Large intestine (tissue), 12 donors: ENCODE measurements at places on chromosomes 5 and 9. TPM values are rescaled to one million over a fixed set of nuclear protein-coding genes. Genes with fewer than 3 reads are reported as not detected.

DNA sequence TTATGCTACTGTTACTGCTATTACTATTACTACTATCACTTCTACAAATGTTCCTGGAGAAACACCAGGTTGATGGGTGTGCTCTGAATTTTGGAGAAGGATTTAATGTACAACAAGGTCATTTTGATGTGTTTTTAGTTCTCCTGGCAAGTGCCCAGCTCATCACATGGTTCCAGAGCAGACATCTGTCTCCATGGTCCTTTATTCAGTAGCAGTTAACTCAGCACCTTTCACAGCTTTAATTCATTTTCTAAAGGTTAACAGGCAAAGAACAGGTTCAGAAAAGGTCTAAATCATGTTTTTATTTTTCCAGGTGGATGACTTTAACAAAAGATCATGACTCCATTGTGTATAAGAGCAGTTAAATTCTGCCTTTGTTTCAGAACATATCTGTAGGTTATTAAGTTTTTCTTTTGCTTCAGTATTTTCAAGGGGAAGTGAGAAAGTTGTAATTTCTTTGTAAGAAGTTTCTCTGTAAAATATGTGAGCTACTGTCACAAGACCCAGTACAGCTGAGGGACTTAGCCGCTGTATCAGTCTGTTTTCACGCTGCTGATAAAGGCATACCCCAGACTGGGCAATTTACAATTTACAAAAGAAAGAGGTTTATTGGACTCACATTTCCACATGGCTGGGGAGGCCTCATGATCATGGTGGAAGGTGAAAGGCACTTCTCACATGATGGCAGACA, 41.9 kb downstream of the MTRR start:
- H3K4me3 ChIP-seq = no peak overlapping the region
- no peaks in the 10 kb centered on the region for H3K27me3 ChIP-seq
- peaks cover 7% of the 10 kb centered on the region for H3K36me3 ChIP-seq
- H3K4me1 ChIP-seq = no peaks in the 10 kb centered on the region
- H3K27ac ChIP-seq = no peak overlapping the region

DNA sequence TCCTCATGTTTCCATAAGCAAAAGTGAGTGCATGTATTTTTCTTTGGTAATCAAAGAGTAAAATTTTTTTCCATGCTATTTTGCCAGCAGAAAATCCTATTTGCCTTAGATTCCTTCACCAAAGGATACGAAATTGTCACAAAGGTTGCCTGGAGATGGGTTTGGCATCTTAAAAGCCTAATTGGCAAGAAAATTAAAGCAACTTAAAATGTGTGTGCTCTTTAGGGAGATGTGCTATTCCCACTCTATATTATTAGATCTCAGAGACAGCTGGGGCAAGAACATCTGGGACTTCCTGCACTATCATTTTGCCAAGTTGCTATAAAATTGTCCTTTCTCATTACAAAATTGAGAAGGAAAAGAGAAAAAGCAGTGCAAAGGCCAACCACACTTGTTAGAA, 146.1 kb downstream of the PLCXD3 start:
- H3K4me3 ChIP-seq = no peak overlapping the region
- H3K36me3 ChIP-seq = no peaks in the 10 kb centered on the region
- H3K27me3 ChIP-seq = no peaks in the 10 kb centered on the region
- no peak for DNase-seq
- H3K27ac ChIP-seq = no peak overlapping the region

DNA sequence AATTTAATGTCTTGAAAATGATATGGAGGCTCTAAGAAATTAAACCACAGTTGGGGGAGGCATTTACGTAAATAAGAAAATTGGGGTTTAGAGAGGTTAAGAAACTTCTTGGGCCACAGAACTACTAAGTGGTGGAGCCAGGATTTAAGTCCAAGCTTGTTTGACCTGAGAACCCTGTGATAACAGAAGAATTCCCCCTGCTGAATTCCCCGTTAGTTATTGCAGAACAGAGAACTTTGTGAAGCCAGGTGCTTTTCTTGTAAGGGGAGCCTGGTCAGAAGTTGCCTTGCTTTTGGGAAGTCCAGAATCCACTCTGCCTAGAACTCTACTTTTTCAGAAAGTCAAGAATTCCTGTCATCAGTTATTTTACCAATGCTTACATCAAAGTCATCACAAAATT, 309.3 kb upstream of the SEMA6A start:
- H3K27me3 ChIP-seq = no peaks in the 10 kb centered on the region
- no peak for DNase-seq
- H3K27ac ChIP-seq = no peak overlapping the region
- H3K36me3 ChIP-seq = no peaks in the 10 kb centered on the region
- no peak overlapping the region for H3K4me3 ChIP-seq
- no peaks in the 10 kb centered on the region for H3K4me1 ChIP-seq

DNA sequence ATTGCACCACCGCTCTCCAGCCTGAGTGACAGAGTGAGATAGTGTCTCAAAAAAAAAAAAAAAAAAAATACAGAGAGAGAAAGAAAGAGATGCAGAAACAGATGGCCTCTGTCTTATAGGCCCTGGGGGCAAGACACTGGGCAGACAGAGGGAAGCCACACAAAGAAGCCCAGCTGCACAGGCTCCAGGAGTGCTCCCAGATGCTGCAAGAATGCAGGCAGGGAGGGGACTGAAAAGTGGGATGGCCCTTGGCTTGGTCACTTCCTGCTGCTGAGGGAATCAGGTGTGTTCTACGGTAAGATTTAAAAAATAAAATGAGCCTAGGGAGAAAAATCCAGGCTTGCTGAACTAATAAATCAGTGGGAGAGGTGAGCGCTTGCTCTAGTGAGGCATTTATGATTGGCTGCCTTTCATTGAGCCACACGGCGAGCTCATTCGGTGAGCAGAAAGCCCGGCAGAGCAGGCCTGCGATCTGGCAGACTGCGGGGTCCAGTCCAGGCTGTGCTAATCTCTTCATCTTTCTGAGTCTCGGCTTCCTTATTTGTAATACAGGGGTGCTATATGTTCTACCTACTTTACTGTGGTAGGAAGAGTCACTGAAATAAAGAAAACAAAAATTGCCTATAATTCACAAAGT, 80.6 kb downstream of the RAD23B start:
- no peak overlapping the region for H3K27ac ChIP-seq
- no peaks in the 10 kb centered on the region for H3K36me3 ChIP-seq
- no peak for DNase-seq
- H3K4me1 ChIP-seq = peaks cover 7% of the 10 kb centered on the region
- H3K4me3 ChIP-seq = no peak overlapping the region

DNA sequence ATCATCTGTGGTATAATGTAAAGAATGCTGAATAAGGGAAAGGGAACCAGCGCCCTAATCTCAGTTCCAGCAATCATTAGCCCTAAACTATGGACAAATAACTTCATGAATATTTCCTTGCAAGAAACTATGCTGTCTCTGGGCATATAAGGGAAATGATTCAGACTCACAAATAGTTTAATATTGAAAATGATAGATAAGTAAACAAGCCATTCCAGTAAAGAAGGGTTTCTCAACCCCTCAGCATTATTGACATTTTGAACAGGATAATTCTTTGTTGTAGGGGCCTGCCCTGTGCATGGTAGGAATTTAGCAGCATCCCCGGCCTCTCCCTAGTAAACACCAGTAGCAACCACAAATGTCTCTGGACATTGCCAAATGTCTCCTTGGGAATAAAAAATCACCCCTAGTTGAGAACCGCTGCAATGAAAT, 23.8 kb downstream of the C5 start:
- no peak for DNase-seq
- no peak overlapping the region for H3K27ac ChIP-seq
- peaks cover 4% of the 10 kb centered on the region for H3K4me1 ChIP-seq
- H3K4me3 ChIP-seq = no peak overlapping the region
- no peaks in the 10 kb centered on the region for H3K27me3 ChIP-seq
- peaks cover 13% of the 10 kb centered on the region for H3K36me3 ChIP-seq

DNA sequence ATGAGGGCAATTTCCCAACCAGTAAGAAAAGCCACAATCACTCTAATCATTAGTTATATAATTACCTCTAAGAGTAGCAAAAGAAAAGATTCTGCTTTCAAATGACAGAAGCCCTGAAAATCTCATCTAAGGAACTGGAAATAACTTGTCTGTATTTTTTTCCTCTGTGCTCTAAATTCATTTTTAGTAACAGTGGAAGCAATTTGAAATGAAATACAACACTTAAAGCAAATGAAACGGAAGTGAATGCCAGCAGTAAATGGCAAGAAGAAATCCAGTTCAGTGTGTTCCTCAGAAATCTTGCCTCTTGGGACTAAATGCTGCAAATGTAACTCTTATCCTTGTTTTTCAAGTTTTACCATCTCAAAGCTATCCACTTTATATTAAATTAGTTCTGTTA, 294.9 kb downstream of the TAF11L14 start:
- no peaks in the 10 kb centered on the region for H3K36me3 ChIP-seq
- H3K27ac ChIP-seq = no peak overlapping the region
- no peak overlapping the region for H3K4me3 ChIP-seq
- DNase-seq = no peak
- H3K4me1 ChIP-seq = no peaks in the 10 kb centered on the region

DNA sequence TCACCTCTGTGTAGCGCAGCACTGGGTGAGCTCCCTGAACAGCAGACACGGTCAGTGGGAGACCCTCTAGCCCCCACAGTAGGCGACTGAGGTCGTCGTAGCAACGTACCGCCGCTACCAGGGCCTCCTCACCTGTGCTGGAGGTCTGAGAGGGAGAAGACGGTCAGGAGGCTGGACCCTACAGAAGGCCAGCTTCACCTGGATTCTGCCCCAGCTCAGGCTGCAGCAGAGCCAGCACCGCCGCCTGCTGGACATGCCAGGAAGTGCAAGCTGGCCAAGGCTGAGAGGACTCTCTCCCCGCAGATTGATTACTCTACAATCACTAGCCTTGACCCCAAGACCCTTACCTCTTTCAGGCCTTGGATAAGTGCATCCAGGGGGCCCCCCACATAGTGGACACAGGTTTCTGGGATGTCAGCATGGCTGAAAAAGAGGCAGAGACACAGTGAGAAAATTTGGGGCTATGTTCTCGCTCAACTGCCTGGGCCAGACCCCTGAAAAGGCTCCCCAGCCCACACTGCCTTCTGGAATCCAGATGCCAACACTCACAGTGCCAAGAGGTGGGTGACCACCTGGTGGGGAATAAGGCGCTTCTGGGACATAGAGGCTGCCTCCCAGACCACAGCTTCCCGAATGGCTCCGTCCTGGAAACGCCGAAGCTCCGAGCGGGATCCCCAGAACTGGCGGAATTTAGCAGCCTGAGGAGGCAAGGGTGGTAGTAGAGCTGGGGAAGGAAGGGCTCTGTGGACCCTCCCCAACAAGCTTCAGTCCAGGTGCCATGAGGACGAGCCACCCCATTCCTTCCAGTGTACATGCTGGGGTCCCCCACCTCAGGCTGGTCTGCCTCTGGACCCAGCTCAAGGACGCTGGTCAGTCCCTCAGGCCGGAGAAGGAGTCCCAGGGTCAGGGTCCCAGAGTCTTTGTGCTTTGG, 6.9 kb downstream of the NOL6 start:
- H3K4me3 ChIP-seq = no peak overlapping the region
- no peak overlapping the region for H3K27ac ChIP-seq
- no peak for DNase-seq
- peaks cover 97% of the 10 kb centered on the region for H3K36me3 ChIP-seq
- H3K27me3 ChIP-seq = no peaks in the 10 kb centered on the region
- H3K4me1 ChIP-seq = no peaks in the 10 kb centered on the region

- H3K27me3 ChIP-seq = no peaks in the 10 kb centered on the region
- H3K27ac ChIP-seq = peak overlapping the region; percentile 95
- peak; percentile 75 for DNase-seq
- H3K36me3 ChIP-seq = peaks cover 4% of the 10 kb centered on the region
- peak overlapping the region; percentile 83 for H3K4me3 ChIP-seq
Observed at GRCh38 chr9:126805554-126806262, 868 bp downstream of the ZBTB43 start.

- no peaks in the 10 kb centered on the region for H3K4me1 ChIP-seq
- H3K4me3 ChIP-seq = no peak overlapping the region
- H3K27me3 ChIP-seq = peaks cover 3% of the 10 kb centered on the region
- DNase-seq = no peak
- no peaks in the 10 kb centered on the region for H3K36me3 ChIP-seq
- H3K27ac ChIP-seq = no peak overlapping the region
Observed at GRCh38 chr9:34793428-34793827, 83.5 kb upstream of the CCL21 start.

GRCh38 chr9:78599926-78600325, 303.0 kb downstream of the PSAT1 start:
- no peaks in the 10 kb centered on the region for H3K27me3 ChIP-seq
- H3K4me1 ChIP-seq = no peaks in the 10 kb centered on the region
- H3K4me3 ChIP-seq = no peak overlapping the region
- no peak overlapping the region for H3K27ac ChIP-seq
- no peak for DNase-seq
- no peaks in the 10 kb centered on the region for H3K36me3 ChIP-seq

GRCh38 chr5:138828556-138828955, 46.6 kb downstream of the LRRTM2 start:
- no peaks in the 10 kb centered on the region for H3K4me1 ChIP-seq
- no peaks in the 10 kb centered on the region for H3K27me3 ChIP-seq
- H3K27ac ChIP-seq = no peak overlapping the region
- peaks cover 50% of the 10 kb centered on the region for H3K36me3 ChIP-seq

DNA sequence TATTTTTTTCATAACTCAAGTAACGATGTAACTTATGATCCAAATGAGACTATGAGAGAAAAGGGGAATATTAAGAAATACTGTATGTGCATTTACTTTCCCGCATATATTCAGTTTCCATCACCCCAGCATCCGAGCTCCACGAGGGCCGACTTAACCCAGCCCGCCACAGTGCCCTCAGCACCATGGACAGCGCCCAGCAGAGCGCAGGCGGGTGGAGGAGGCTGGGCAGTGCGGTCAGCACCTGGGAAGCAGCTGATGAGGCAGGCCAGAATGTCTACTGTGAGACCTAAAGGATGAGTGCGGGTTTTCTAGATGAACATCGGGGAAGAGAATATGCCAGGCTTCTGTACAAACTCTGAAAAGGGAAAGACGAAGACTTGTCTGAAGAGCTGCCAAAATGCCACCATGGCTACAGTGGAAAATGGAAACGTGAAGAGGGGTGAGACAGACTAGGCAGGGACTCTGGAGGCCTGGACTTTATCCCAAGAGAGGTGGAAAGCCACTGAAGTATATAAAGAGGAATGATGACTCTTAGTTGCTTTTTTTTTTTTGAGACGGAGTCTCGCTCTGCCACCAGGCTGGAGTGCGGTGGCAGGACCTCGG, 34.5 kb upstream of the MED27 start:
- H3K36me3 ChIP-seq = no peaks in the 10 kb centered on the region
- no peaks in the 10 kb centered on the region for H3K27me3 ChIP-seq
- peak; percentile 45 for DNase-seq
- no peak overlapping the region for H3K27ac ChIP-seq
- no peak overlapping the region for H3K4me3 ChIP-seq

G3BP1 gene
- 111 TPM for polyA plus RNA-seq

- H3K36me3 ChIP-seq = no peaks in the 10 kb centered on the region
- no peak overlapping the region for H3K4me3 ChIP-seq
- no peaks in the 10 kb centered on the region for H3K4me1 ChIP-seq
- H3K27me3 ChIP-seq = no peaks in the 10 kb centered on the region
Observed at GRCh38 chr9:21095561-21095960, 17.8 kb upstream of the IFNB1 start.

ZNF366 gene
- polyA plus RNA-seq = 2.1 TPM

- peaks cover 27% of the 10 kb centered on the region for H3K27me3 ChIP-seq
- H3K4me1 ChIP-seq = peaks cover 5% of the 10 kb centered on the region
- DNase-seq = no peak
- H3K27ac ChIP-seq = no peak overlapping the region
Observed at GRCh38 chr5:377326-377981, 55.9 kb downstream of the AHRR start.
